Osteoblast (primary cell): ENCODE measurements at places on chromosomes 3 and 15.

DNA sequence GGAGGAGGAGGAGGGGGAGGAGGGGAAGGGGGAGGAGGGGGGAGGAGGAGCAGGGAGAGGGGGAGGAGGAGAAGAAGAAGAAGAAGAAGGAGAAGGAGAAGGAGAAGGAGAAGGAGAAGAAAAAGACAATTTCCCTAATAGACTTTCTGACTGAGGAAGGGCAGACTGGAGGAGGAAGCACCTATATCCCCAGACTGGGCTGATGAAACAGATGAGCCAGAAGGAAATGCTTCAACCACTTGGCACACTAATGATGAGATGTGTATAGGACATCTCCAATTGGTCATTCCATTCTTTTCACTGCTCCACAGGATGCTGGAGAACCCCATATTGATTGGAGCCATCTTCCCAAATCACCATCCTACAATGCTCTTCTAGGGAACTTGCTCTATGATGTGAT is 69.9 kb downstream of the LYZL4 start:
- DNase-seq, result no peak

DNA sequence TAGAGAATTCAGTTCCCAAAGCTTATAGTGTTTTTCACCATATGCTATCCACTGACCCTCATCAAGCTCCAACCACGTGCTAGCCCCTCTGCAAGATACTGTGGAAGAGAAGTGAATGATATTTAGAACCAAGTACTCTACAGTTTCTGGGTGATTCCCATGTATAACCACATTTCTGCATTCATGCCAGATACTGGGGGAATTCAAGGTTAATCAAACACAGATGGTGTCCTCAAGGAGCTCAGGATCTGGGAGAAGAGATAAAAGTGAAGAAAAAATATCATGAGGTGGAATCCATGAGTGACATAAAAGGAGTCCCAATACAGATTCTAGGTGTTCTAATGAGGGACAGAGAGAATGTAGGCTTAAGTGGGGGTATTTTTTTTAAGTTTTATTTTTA is 195.8 kb downstream of the FHIT start:
- DNase-seq, result no peak

DNA sequence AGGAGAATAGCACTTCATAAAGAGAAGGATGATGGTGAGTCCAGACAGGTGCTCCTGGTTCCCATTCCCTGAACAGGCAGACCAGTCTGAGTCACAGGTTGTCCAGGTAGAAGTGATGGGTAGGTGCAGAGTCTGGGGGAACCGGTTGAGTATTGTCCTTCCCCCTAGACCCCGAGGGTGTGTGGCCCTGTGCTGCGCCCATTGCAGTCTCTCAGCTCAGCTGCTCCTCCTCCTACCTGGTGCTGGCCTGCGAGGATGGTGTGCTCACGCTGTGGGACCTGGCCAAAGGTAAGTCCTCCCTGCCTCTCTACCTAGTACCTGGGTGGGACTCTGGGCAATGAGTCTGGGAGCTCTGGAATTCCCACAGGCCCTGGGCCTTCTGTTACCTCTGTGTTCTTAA is 19.8 kb downstream of the MESP1 start:
- DNase-seq, result no peak

DNA sequence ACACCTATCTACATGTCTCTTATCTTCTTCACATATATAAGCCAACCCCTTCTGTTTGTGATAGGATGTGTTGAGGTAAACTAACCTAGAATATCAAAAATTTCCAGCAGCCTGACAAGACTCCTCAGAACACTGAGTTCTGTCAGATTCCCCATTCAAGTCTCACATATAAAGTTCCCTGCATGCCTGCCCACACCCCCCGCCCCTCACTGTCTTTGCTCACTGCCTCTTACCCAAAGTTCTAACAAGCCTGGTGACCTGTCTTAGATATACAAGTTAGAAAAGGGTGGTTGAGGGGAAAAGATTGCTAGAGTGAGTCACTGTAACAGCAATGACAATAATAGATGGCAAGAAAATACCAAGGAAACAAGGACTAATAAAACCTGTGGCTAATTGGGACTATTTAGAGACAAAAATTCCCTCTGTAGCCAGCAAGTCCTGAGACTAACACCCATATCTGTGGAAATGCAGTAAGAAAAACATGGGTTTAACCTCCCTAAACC is 40.1 kb downstream of the FBXO22 start:
- DNase-seq, result no peak

DNA sequence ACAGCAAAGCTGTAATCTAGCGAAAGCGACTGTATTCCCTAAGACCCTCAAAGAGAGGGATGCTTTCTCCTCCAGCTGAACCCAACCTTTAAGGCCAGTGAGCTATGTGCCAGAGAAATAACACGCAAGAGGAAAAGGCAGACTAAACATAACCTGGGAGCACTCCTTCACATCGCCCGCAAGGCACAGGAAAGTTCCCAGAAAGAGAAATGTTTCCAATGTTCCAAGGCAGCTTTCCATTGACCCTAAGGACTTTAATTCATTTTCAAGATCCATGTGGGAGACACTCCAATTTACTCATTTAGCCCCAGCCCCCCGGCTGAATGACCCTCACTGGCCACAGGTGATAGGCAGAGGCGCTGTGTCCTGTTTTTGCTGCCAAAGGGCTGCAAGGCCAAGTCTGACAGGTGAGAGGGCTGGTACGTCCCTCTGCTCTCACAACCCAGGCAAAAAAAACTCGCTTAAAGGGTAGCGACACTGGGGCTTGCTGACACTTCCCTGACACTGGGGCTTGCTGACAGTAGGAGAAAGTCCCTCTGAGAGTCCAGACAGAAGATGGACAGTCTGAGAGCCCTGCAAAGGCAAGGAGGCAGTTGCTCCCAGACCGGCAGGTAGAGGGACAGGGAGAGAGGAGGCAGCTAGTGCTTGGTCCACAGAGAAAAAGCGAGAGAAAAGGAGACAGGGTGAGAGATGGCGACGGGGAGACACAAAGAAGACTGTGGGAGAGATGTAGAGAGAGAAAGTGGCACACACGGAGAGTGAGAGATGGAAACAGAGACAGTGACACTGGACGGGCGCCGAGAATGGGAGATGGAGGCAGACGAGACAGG is 702 bp downstream of the ARHGEF3 start:
- DNase-seq, result no peak

- DNase-seq, result no peak
Measured at GRCh38 chr3:291646-292436, 95.3 kb downstream of the CHL1 start.

GRCh38 chr3:10738688-10739372 is 77.2 kb upstream of the SLC6A11 start:
- peak; percentile 93 for DNase-seq

DNA sequence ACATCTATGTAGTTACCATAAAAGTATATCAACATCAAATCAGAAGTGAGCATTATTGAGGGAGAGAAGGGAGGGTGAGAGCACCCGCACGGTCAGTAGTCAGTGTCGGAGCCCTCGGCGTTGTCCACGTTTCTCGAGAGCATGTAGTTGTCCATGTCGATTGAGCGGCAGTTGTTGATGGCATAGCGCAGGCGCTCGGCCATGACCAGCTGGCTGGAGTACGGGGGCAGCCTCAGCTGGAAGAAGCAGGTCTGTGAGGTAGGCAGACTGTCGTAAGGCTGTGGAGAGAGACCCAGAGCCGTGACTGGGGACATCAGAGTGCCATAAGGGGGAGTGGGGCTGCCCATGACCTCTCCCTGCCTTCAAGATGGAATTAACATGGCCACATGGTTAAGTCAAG is 11.8 kb downstream of the FBXL22 start:
- DNase-seq, result no peak

DNA sequence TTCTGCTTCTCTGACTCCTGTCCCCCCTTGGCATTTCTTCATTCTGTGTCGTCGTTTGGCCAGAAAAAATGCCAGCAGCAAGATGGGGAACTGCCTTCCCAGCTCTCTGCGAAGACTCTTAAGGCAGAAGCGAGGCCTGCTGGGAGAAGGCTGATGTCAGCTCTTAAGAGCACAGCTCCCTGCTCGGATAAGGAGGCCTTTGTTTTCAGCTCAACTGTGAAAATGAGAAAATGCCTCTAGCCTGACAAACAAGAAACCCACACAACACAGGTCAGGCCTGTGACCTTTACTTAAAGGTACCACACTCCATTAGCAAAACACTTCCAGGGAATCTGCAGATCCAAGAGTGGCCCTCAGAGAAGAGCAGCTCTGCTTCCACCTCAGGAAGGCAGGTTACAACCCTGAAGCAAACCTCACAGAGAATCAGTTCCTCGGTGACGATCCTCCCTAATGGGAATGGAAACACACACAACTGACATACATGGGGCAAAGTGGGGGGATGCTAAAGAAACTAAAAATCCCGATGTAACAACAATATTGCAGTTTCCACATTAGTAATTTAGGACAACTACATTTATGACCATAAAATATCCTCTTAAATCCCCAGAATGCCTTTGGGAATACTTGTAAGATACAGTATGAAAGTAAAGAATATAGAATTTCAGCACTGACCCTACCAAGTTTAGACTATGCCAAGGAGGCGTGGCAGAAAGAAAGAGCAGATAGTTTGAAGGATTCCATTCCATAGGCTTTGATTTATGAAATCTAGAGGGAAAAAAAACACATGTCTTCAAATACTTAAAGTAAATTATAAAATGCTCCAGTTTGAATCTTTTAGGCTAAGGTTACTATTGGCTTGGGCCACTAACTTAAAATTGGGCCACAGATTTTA is 52.1 kb downstream of the VGLL4 start:
- DNase-seq, result no peak

DNA sequence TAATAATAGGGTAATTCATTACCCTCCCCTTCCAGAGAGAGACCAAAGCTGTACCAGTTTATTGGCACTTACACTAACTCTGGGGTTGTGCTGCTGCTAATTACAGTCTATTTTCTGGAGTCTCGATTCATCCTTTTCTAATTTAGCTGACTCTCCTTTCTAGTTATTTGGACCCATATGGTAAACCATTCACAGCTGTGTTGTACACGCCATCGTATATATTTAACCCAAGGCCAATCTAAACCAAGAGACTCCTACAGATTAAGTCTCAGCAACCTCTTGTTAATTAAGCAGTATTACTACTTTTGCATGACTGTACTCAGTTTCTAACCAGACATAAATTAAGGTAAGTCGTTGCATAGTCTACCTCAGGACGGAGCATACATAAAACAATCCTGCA is 22.5 kb downstream of the ANXA2 start:
- no peak for DNase-seq

- no peak for DNase-seq
Measured at GRCh38 chr3:43326891-43327581, 40.7 kb downstream of the SNRK start.

- DNase-seq, result no peak
Measured at GRCh38 chr3:159829539-159830227, 159.0 kb upstream of the IL12A start.

DNA sequence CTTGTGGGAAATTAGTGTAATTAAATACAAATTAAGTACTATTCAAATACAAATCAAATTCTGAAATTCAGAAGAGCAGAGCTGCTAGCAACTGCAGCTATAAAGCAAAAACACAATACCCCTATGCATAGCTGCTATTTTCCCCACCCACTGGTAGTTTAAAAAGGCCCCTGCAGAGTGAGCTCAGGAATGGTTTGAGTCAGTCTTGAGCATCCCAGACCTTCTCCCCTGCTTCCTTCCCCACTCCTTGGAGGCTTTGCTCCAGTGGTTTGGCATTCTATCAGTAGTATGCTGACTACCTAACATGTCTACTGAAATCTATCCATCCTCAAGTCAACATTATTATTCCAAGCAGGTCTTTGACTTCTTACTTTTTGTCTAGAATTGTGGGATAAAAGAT is 53.0 kb downstream of the EFHB start:
- peak; percentile 18 for DNase-seq

GRCh38 chr15:70060214-70060992 is 37.3 kb downstream of the TLE3 start:
- peak; percentile 69 for DNase-seq

GRCh38 chr15:64343841-64344240 is 12.1 kb downstream of the CSNK1G1 start:
- DNase-seq, result no peak

DNA sequence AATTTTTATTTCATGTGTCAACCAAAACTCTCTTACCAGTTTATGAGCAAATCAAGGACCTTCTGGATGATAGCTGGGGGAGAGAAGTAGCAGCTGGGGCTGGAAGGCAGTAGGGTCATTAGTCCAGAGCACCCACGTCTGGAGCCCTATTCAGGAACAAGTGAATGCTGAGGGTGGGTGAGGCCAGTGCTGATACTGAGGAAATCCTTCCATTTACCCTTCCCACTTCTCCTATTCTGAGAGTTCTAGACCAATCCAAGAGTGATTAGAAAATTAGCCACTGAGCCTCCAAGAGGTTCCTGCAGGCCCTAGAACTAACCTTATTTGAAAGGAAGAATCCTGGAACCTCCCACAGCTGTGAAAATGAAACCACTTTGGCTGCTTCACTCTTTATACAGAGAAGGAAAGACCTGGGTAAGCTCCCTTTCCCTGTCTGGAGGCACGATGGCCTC is 46.2 kb upstream of the VILL start:
- no peak for DNase-seq

DNA sequence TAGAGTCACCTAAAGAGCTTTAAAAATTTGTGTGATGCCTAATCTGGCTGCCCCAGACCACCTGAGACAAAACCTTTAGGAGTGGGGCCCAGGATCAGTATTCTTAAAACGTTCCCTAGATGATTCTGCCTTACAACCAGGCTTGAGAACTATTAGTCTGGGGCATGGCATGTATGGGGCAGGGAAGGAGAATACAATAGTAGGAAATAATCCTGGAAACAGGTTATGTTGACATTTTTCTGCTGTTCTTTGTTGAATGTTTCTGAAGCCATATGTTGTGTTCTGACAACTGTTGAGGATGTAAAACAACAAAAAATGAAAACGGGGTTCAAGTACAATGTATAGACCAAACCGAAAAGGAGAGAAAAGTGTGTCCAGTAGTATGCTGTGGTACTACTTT is 2.9 kb downstream of the GTF2E1 start:
- DNase-seq, result no peak

DNA sequence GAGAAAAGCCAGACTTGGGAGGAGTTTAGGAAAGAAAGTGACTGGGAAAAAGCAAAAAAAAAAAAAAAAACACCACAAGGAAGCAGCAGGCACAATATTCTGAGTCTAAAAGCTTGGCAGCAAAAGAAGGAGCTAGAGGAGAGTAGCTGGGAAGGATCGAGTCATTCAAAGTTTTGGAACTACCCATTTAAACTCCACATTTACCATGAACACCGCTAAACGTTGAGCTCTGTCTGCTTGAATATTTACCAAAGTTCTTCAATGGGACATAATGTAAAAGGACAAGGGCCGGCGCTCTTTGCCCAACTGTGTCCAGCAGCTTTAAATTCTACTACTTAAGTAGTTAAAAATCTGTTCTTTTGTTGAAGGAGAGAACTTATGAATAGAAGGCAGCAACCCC is 481.9 kb downstream of the FOXP1 start:
- peak; percentile 69 for DNase-seq

GRCh38 chr3:4079339-4080195 is 223.6 kb upstream of the SETMAR start:
- DNase-seq, result no peak

DNA sequence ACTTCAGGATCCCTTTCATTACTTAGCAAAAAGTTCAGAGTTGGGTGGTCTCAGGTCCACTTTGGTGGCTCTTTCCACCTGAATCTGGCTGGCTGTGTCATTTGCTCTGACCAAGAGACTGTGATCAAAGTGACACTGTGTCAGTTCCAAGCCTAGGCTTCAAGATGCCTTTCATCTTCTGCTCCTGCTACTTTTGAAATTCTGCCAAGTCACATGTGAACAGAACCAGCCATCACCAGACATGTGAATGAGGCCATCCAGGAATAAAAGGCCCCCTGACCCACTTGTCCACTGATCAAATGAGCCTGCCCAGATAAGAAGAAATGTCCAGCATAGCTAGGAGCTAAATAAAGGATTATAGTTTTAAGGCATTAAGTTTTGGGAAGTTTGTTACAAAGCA is 132.2 kb downstream of the OSBPL10 start:
- no peak for DNase-seq
